T-cell (primary cell): ENCODE measurements at places on chromosomes 2 and 18. TPM values are rescaled to one million over a fixed set of nuclear protein-coding genes. Genes with fewer than 3 reads are reported as not detected.

DSG3 gene
- not detected for total RNA-seq

DES gene
- total RNA-seq, result 0.98 TPM

EIF2AK3 gene
- 25.6 TPM for total RNA-seq

SLC30A3 gene
- total RNA-seq, result 0.06 TPM

ITGB6 gene
- 0.09 TPM for total RNA-seq

RASGRP3 gene
- 4.4 TPM for total RNA-seq

DNA sequence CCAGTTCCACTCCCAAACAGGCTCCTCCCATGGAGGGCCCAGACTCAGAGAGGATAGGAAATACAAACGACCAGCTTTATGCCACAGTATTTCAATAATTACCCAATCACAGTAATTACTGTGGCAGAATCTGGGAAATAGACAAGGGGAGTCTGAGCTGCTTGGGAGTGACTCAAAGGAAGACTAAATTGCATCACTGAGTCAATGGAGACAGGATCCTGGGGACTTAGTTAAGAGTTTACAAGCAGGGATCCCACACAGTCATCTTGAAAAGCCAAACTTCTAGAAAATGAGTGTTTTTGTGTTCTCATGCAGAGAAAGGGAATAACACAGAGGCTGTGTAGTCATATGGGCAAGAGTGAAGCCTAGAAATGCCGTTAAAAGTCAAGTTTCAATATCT, 1142.1 kb downstream of the CNTNAP5 start:
- no peak for DNase-seq

DNA sequence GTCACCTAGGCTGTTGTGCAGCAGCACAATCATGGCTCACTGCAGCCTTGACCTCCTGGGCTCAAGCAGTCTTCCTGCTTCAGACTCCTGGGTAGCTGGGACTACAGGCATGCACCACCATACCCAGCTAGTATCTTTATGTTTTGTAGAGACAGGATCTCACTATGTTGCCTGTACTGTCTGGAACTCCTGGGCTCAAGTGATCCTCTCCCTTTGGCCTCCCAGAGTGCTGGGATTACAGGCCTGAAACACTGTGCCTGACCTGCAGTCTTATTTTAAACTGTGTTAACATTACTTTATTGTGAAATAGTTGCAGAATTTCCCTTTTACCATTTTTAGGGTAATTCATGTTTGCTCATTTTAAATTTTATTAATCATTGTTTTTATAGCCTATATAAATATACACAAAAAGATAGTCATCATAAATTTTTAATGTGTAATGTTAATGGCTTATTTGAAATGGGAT, 24.6 kb downstream of the EML4 start:
- DNase-seq, result no peak

GRCh38 chr2:168976034-168976654, 55.0 kb downstream of the ABCB11 start:
- no peak for DNase-seq

- DNase-seq, result no peak
Measured at GRCh38 chr18:36446059-36446458, 148.5 kb downstream of the FHOD3 start.

- no peak for DNase-seq
Measured at GRCh38 chr2:124663645-124663997, 638.5 kb downstream of the CNTNAP5 start.

DNA sequence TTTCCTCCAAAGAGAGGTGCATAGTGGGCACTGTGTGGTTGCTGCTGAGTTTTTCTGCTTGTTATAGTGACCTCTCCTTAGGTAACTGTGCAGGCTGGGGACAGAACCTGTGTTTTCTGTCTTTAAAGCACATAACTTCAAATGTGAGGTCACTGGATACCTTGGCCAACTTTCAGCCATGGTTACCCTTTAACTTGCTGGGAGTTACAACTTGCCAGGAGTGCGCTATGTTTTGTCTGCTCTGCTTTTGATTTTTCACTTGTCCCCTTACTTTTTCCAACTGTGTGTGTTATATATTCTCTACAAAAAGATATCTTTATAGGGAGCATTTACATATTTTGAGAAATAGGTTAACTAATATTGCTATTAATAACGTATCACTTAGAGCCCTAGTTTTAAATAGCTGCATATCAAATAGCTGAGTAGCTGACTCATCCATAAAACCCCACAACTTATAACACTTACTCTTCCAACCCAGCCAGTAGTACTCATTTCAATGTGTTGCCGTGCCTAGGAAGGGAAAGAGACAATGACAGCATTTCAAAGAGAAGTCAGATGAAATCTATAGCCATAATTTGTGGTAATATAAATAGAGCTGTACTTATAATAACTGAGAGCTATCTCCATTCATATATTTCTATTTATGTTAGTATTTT, 51.6 kb downstream of the DPP4 start:
- DNase-seq, result no peak

DNA sequence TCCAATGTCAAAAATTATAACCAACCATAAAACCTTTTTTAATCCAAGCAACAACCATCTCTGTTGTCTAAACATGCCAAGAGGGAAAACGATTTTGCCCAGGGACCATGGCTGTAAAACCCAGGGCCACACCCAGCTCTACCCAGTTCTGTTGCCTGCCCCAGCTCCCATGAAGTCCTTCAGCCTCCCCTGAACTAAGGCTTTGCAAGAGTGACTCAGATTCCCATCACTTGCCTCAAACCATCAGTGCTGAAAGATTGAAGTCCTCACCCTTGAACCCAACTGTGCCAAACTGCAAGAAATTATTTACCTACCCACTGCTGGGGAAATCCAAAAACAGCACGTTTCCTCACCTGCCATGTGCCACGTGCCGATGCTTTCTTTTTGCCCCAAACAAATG, 102.5 kb downstream of the TFCP2L1 start:
- DNase-seq, result no peak

DNA sequence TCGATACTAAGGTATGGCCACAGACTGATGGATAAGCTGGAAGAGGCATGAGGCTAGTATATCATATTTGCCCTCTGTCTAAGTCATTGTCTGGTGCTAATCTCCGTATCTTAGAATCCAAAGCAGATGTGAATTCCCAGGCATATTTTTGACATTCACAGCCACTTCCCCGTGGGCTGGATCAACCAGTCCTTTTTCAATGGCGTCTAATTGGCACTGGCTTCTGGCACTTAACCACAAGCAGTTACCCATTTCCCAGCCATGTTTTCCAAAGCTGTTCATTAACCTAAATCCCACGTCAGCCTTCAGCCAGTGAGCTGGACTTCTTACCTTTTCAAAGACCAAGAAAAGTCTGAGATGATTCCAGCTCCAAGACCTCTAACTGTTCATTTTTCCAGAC, 20.7 kb upstream of the ZNF407 start:
- no peak for DNase-seq

GRCh38 chr2:55363636-55364035, 56.0 kb downstream of the CCDC88A start:
- no peak for DNase-seq

GRCh38 chr2:159640176-159640575, 23.8 kb upstream of the BAZ2B start:
- no peak for DNase-seq

- no peak for DNase-seq
Measured at GRCh38 chr18:3906116-3906750, 456.3 kb downstream of the TGIF1 start.

GRCh38 chr18:34592961-34593382, 117.1 kb upstream of the DTNA start:
- DNase-seq, result no peak

DNA sequence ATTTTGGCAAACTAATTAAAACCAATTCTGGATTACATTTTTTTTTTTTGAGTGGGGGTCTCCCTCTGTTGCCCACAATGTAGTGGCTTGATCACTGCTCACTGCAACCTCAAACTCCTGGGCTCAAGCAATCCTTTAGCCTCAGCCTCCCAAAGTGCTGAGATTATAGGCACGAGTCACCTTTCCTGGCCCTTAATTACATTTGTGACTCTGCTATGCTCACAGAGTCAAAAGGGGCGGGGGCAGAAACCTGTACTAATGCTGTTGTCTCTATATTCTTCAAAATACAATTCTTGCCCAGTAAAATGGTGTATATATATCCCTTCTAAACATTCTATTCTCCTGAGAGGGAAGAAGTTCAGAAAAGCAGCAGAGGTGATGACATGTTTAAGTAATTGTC, 23.2 kb downstream of the PRKD3 start:
- no peak for DNase-seq

GRCh38 chr2:118643294-118643693, 204.2 kb downstream of the EN1 start:
- DNase-seq, result no peak

DNA sequence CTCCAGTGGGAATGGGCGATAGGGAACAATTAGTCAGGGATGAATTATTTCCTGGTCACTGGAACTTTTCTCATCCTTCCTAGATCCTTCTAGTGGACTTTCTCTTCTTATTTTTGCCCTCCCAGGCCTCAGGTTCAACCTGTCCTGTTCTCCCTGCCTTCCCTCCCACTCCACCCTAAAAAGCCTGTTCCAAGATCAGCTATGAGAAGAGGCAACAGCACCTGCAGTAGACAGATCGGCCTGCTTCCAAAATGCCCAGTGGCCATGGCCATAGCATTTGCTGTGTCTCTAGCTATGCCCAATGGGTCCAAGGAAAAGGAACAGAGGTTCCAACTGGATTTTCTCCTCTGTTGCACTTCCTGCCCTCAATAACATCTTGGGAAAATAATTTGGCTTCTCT, 16.5 kb upstream of the KCNF1 start:
- DNase-seq, result no peak

GRCh38 chr18:37684590-37684989, 119.0 kb upstream of the CELF4 start:
- no peak for DNase-seq

DNA sequence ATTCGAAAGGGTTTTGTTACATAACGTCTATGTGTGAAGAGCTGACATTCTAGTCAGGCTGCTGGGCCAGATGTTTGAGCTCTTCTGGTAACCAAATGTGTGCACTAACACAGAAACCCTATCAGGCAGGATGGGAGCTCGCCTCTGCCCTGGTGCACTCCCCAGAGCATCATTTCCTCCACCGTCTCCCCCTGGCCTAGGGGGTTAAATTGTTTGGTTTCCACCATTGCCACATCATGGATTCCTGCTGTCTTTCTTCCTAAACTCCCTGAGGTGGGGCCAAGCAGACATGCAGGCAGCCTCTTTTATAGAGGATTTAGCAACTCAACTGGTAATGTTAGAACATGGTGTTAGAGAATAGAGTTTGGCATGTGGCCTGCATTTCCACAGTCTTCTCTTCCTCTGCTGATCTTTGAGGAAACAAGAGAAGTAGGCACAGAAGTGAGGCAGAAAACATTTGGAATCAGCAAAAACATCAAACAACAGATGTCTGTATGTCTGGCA, 87.3 kb downstream of the ANTXR1 start:
- DNase-seq, result no peak
